ENCODE measurements at places on chromosomes 2 and 18.
A peak's percentile ranks its signal among the peaks of the same experiment; 100 is the strongest.

DNA sequence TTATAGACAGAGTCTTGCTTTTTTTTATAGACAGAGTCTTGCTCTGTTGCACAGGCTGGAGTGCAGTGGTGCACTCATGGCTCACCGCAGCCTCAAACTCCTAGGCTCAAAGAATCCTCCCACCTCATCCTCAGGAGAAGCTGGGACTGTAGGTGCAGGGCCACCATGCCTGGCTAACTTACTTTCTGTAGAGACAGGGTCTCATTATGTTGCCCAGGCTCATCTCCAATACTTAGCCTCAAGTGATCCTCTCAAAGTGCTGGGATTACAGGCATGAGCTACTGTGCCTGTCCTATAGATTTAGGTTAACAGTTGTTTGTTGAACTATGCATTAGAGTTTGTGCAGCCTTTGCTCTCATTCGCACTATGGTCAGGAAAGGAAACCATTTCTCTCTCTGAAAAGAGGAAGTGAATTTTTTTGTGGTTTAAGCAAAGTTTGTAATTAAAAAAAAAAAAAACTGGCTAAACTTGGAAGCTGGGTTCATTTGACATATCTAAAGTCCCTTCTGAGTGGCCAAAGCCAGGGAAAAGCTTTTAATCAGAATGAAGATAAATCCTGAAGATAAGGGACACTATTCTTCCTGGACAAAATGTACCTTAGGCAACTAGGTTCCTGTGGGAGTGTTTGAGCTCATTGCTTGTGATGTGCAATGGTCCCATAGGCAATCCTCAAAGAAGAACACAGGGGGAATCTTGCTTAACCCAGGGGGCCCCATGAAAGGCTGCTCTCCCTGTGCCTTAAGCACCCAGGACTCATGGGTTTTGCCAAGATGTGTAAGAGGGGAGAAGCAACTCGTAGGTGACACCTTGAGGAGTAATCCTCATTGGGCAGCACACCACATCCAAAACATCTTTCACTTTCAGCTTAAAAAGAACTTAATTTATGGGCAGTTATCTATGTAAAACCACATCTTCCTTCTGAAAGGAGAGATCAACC, 201.7 kb downstream of the MREG start:
- DNase-seq = no peak

GRCh38 chr2:165289069-165289468, 49.9 kb downstream of the SCN2A start:
- DNase-seq = no peak

DNA sequence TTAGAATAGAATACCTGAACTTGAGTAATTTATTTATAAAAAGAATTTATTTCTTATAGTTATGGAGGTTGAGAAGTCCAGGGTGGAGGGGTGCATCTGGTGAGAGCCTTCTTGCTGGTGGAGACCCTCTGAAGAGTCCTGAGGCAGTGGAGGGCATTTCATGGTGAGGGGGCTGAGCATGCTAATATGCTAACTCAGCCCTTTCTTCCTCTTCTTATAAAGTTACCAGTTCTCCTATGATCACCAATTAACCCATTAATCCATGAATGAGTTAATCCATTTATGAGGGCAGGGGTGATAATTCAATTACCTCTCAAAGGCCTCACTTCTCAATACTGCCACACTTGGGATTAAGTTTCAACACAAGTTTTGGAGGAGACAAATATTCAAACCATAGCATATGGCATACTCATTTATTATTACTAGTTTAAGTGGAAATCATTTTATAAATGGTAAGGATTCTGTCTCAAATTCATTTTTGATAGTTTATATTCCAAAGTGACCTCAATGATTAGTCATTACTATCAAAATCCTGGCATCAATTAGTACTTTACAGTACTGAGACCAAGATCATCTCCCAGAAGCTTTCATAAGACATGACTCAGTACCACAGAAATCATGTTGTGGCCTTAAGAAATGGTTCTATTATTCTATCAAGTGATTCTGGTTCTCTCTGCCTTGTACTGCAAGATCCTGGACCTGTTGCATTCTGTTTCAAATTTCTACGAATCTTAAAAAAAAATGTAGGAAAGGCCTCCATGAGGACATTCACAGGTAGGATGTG, 5.5 kb downstream of the ZNF396 start:
- DNase-seq = no peak

DNA sequence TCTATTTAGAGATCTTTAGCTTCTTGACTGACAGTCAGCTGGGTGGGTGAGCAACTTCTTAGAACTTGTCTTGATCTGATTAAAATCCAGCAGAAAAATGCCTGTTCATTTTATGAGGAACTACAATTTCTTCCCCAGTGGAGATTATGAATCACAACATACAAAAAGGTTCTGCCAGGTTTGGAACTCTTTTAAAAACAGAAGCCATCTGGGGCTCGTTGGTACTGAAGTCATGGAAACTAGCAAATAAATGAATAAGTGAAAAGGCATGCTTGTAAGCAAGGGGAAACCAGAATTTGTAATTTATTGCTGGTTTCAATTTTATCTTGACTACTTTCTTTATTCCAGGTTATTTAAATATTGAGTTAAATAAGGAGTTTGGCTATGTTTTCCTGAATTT, 767.4 kb downstream of the MBD2 start:
- DNase-seq = no peak

DNA sequence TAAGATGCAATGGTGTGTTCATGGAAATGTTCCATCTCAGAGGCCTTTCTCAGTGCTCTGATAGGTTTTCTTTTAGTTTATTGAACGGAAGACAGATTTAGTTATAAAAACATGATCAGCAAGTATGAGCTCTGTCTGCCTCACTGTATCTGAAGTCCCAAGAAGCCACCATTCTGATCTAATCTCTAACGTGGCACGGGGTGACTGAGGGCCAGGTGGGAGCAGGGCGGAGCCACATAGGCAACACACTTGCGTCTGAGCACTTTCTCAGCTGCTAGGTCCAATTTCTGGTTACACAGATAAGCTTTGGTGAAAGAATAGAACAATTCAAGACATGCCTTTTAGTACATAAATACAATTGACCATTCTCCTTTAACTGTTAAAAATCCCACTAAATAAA, 60.4 kb downstream of the SNTG2 start:
- DNase-seq = no peak

GRCh38 chr2:111679202-111679601, 204.8 kb downstream of the ANAPC1 start:
- DNase-seq = peak; percentile 53

- no peak for DNase-seq
These were observed 202.3 kb downstream of the MYO3B start for GRCh38 chr2:170380267-170380666.

GRCh38 chr2:95346231-95346737, 49.1 kb downstream of the KCNIP3 start:
- DNase-seq = no peak

GRCh38 chr18:75041586-75041985, 167.4 kb downstream of the PTGR3 start:
- DNase-seq = no peak

- no peak for DNase-seq
These were observed 167.9 kb downstream of the FBXO15 start for GRCh38 chr18:73979742-73980141.

DNA sequence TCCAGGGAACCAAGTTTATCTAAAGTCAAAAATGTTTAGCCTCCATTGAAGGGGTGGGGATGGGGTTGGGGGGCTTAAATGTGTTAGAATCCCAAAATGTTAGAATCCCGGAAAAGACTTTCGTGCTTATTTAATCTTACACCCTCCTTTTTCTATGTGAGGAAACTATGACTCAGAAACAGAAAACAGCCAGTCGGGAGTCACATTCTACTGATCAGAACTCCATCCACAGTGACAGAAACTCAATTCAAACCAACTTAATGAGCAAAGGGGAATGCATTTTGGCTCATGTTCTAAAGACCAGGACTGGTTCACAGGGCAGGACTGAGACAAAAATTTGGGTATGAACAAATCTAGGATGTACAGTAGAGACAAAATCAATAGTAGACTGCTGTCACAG, 31.9 kb upstream of the AFTPH start:
- DNase-seq = no peak

DNA sequence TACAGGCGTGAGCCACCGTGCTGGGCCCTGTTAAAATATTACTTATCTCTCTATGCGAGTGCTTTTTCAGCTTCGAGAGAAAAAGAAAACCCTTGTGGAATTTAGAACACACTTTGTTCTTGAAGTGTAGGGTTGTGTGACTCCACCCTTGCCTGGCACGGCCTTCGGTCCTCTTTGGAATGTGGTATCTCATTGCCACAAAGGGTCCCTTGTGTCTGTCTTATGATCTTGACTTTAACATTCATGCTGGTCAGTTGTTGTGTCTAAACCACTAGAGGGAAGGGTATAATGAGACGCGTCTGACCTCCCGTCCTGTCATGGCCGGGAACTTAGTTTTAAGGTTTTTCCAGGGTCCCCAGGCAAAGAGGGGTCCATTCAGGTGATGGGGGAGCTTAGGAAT, 246.4 kb downstream of the VAPA start:
- no peak for DNase-seq

DNA sequence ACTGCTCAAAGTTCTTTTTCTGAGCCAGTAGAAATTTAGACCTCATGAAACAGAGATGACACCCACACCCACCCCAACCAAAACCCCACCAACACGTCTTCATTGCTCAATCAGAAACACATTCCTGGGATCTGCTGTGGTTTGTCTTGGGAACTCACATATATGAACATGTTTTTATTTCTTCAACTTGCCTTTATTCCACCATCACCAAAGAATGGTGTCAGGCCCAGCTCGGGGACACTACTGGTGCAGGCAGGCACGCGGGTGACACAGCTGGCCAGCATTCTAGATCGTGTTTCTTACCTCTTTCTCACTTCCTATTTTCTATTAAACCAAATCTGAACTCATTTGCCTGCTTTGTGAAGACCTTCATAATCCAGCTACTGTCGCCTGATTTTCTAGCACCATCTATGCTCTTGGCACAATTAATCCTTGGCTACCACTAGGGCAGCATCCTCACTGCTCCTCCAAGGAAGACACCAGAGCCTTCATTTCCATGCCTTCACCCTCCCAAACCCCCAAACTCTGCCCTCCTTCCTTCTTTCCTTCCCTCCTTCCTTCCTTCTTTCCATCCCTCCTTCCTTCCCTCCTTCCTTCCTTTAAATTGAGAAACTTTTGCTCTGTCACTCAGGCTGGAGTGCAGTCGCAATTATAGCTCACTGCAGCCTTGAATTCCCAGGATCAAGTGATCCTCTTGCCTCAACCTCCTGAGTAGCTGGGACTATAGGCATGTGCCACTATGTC, 157.1 kb downstream of the BCL2 start:
- peak; percentile 7 for DNase-seq

DNA sequence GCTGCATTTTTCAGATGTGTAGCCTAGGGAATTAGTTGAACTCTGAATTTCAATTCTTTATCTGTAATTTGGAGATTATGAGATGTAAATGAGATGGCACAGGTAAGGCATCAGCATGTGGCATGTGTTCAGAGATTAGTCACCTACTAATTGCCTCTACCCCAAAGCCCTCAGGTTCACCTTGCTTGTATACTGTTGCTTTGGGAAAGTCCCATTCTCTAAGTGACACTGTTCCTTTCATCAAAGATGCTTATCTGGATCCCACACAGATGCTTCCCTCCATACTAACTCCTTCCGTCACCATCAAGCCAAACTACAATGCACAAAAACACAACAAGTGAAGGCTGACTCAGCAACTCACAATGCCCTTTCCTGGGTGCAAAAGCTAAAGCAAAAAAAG, 143.7 kb downstream of the LRATD1 start:
- no peak for DNase-seq

DNA sequence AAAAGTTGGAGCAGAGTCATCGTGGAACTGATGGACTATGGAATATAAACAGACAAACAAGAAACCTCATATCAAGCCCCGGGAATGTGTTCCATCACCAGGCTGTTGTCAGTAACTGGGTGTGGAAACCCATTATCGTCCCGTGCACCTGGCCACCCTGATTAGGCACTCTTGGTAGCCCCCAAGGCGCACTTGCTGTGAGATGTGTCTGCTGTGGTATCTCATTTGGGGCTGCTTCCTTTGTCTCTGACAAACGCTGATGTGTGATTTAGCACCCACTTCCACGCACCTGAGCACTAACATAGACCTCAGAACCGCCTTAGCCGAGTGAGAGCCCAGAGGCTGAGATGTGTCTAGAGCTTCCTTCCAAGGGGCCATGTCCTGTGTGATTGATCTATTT, 96.3 kb downstream of the PRPF40A start:
- no peak for DNase-seq

DNA sequence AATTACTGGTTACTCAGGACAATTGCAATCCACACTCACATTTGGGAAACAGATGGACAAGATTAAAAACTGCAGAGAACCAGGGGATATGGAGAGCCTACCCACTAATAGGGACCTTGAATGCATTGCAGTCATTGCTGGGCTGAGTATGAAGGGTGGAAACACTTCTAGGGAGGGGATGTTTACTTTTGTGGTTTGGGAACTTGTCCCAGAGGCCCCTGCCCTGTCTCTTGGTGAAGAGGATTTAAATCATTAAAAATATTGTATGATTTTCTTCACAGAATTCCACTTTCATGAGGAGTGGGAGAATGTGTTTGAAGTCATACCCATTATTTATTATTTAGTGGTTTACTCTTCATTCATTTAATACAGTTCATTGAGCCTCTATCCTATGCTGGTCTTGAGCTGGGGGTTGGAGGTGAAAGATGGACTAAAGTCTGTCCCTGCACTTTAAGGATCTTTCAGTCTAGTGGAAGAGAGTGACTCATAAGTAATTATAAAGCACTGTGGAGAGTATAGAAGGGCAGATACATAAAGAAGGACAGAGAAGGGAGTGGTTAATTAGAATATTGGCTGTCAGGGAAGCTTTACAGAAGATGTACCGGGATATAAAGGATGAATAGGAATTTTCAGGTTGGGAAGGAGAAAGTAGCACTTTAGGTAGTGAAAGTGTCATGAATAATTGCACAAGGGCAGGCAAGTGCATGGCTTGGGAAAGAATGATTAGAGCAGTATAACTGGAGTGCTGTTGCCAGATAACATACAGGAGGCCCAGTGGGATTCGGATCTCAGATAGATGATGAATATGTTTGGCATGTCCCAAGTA, 313.4 kb downstream of the LPIN1 start:
- DNase-seq = no peak
